ENCODE measurements at places on chromosomes 1 and 21. TPM values are rescaled to one million over a fixed set of nuclear protein-coding genes. Genes with fewer than 3 reads are reported as not detected.

DNA sequence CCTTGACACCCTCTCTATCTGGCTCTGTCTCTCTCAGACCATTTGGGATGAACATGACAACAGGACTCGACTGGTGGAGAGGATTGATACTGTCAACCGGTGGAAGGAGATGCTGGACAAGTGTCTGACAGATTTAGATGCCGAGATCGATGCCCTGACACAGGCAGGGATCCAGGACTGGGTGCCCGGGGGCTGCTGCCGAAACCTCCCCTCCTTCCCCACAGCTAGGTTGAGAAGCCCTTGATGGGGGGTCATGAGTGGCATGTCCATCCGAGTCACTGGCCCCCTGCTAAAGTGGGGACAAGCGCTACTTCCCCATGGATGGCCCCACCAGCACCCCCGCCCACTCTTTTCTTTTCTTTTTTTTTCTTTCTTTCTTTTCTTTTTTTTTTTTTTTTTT lies 1.2 kb downstream of the TEKT2 start:
- no peak for DNase-seq

DNA sequence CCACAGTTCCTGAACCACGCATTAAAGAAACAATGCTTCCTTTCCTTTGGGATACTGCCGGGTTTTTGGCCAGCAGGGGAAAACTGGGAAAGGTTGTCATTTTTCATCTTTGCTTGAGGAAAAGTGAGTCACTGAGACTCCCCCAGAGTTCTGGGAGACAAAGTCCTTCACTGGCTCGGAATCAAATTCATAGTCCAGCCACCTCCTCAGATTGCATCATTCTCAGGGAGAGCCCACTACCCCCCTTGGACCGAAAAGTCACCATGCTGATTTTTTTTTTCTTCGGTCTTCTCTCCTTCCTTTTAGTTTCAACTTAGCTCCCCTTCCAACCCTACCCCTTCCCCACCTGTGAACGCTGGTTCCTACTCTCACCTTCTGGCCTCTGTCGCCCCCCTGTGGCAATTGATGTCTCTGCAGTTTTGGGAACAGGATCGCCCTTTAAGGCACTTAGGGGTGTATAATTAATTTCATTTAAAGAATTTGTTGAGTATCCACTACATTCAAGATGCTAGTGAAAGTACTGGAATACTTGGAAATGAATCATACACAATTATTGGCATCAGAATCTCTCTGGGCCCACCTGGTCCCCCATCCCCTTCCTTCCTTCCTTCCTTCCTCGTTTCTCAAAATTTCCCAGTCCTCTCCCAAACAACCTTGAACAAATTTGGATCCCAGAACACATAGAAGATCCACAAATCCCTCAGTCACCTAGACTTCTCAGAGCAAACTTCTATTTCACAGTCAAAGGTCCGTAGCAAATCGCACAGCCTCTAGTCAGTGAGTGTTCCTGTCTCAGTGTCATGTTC lies 6.9 kb downstream of the ACKR1 start:
- DNase-seq, result no peak

GRCh38 chr1:172603816-172604215 lies 55.1 kb upstream of the FASLG start:
- no peak for DNase-seq

- DNase-seq, result no peak
These were observed 26.3 kb upstream of the PCBP3 start for GRCh38 chr21:45617021-45617921.

GRCh38 chr1:5734996-5735395 lies 257.2 kb downstream of the NPHP4 start:
- no peak for DNase-seq

DNA sequence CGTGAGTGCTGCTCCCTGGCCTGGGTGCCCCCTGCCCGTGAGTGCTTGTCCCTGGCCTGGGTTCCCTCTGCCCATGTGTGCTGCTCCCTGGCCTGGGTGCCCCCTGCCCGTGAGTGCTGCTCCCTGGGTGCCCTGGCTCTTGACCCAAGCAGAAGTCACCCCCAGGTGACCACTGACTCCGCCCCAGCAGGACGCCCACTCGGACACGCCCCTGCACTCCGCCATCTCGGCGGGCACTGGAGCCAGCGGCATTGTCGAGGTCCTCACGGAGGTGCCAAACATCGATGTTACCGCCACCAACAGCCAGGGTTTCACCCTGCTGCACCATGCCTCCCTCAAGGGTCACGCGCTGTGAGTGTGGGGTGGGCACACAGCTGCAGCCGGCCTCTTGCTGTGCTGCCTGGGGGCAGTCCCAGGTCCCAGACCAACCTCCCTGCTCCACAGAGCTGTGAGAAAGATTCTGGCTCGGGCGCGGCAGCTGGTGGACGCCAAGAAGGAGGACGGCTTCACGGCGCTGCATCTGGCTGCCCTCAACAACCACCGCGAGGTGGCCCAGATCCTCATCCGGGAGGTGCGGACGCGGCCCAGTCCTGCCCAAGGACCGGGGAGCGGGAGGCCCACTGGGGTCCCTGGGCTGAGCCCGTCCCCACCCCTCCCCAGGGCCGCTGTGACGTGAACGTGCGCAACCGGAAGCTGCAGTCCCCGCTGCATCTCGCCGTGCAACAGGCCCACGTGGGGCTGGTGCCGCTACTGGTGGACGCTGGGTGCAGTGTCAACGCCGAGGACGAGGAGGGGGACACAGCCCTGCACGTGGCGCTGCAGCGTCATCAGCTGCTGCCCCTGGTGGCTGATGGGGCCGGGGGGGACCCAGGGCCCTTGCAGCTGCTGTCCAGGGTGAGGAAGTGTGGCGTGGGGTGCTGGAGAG lies 3.9 kb upstream of the MMP23B start:
- DNase-seq, result no peak

- no peak for DNase-seq
These were observed 418.6 kb downstream of the MRPL39 start for GRCh38 chr21:25188677-25189079.

DNA sequence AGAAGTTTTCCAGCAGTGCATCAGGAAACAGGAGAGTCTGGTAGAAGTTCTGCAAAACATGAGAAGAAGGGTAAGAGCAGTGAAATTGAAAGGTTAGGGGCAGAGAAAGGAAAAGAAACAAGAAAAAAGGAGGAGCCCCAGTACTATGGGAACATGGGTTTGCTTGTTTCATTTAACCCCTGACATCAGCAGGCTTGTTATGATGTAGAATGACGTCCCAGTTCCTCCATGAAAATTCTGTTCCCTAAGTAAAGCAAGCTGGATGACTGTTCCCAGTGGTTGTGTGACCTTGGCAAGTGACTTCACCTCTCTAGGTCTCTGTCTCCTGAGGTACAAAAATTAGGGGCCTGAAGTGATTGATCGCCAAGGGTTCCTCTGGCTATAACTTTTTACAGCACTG lies 268.7 kb upstream of the SGIP1 start:
- DNase-seq, result no peak

- DNase-seq, result no peak
These were observed 52.5 kb downstream of the LACTBL1 start for GRCh38 chr1:22920026-22920733.

- DNase-seq, result no peak
These were observed 256.8 kb downstream of the FAF1 start for GRCh38 chr1:50703240-50703639.

GRCh38 chr21:38668541-38668940 lies 137.2 kb upstream of the ETS2 start:
- DNase-seq, result no peak

- no peak for DNase-seq
These were observed 60.1 kb downstream of the KCNAB2 start for GRCh38 chr1:6105763-6106162.

- no peak for DNase-seq
These were observed 48.6 kb downstream of the CNN3 start for GRCh38 chr1:94878329-94878728.

SUMO3 gene
- polyA plus RNA-seq, result 121 TPM

SYCP1 gene
- 0.15 TPM for polyA plus RNA-seq

AXDND1 gene
- polyA plus RNA-seq, result 11.5 TPM
